ENCODE measurements at places on chromosomes 16 and 17.

DNA sequence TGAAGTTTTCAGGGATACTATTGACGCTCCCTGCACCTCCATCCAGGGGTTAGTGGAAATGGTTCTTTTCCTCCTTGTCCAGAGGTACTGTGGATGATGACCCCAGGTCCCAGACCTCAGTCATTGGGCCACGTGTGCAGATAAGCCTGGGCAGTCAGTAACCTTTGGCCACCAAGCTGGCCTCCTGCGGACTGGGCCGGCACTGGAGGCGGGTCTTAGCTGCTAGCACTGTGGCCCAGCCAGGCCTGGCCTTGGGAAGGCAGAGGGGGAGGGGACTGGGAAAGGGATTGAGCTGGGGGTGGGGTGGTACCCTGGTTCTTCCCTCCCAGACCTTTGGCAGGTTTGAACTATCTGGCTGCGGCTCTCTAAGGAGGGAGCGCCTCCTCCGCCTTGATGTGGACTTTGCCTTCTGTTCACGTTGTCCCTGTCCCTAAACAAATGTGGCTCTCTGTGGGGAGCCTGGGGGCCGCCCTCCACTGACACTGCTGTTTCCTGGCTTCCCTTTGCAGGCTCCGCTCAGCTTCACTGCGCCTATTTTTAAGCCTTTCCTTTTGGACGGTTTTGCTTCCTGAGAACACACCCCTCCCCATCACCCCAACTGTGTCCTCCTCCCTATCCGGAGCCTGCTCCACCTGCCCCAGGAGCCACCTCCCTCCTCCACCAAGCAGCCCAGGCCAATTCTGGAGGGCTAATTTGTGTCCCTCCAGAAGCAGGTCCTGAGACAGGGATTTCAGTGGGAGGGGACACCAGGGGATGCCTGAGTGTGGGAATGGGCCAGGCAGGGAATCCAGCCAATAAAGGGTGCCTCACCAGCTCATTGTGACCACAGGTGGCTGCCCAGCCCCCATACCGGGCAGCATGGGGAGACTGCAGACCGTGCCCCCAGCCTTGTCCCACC lies 251.9 kb downstream of the SEC14L1 start:
- DNase-seq, result no peak

DNA sequence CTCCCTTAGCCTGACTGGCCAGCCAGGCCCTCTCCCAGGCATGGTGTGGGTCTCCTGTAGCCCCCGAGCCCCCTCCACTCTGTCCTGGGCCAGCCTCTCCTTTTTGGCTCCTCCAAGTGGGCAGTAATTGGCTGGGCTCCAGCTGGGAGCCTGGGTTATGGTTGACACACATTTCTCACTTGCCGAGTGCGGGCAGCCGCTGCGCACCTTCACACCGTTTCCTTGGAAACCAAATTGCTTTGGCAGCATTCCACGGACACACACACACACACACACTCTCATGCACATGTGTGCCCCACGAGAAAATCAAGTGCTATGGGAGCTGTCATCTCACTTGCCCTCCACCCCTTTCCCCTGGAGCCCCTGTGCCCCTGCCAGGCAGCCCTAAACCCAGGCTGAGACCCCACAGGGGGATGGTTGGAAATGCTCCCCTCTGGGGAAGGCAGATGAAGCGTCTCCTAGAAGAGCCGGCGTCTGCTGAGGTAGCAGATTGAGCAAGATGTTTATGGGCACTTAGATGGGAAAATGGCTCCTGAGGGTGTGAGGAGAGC lies 402.7 kb upstream of the TNRC6C start:
- DNase-seq, result no peak

- DNase-seq, result no peak
Measured at GRCh38 chr16:22418826-22419225, 44.4 kb upstream of the CDR2 start.

GRCh38 chr17:4425398-4425797 lies 8.3 kb upstream of the SPNS3 start:
- no peak for DNase-seq

GRCh38 chr16:5257462-5257861 lies 159.9 kb upstream of the EEF2KMT start:
- DNase-seq, result no peak

DNA sequence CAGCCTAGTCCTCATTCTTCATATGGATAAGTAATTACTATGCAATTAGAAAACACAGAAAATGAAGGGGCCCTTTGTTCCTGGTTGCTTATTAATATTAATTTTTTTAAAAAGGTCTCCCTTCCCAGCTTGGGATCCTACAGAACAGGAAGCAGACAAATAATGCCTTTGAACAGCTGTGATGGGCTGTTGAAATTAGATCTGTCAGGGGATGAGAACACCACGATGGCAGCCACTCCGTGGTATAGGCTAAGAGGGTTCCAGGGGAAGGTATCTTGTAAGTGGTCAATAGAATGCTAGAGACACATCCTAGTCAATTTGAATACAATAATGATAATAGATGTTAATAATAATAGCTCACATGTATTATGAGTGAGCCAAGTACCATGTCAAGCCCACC lies 83.1 kb downstream of the CCDC182 start:
- no peak for DNase-seq

GRCh38 chr17:45403906-45404490 lies 28.7 kb downstream of the ARHGAP27 start:
- no peak for DNase-seq

GRCh38 chr16:23734176-23734893 lies 20.5 kb upstream of the CHP2 start:
- DNase-seq, result no peak

DNA sequence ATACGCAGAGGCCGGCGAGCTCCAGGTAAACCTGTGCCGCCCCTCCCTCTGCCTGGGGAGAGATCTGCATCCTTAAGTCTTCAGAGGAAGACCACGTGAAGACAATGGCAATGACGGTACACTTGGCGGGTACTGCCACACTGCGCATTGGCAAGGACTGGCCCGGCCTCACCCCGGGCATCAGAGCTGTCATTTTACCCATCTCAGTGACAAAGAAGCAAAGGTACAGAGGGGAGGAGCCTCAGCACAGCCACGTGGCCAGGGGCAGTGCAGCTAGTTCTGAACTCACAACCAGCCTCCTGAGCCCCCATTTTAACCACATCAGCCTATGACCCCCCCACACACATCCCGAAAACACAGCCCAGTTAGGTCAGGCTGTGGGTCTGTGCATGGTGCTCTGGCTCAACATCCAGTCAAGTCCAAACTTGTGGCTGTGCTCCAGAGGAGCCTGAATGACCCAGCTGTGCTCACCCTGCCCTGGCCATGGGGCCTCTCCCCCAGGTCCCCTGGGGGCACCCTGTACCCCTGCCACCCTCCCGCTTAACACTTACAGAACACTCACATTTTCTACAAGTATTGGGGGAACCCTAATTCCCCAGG lies 80.6 kb downstream of the C16orf95 start:
- no peak for DNase-seq

- no peak for DNase-seq
Measured at GRCh38 chr16:24423312-24423711, 116.1 kb upstream of the RBBP6 start.

GRCh38 chr16:57132470-57132869 lies 40.1 kb downstream of the CPNE2 start:
- DNase-seq, result no peak

- DNase-seq, result no peak
Measured at GRCh38 chr17:77802811-77803220, 155.7 kb upstream of the TNRC6C start.

GRCh38 chr16:50403491-50403890 lies 34.7 kb upstream of the BRD7 start:
- no peak for DNase-seq

- DNase-seq, result no peak
Measured at GRCh38 chr17:57210224-57210553, 46.1 kb upstream of the MSI2 start.

DNA sequence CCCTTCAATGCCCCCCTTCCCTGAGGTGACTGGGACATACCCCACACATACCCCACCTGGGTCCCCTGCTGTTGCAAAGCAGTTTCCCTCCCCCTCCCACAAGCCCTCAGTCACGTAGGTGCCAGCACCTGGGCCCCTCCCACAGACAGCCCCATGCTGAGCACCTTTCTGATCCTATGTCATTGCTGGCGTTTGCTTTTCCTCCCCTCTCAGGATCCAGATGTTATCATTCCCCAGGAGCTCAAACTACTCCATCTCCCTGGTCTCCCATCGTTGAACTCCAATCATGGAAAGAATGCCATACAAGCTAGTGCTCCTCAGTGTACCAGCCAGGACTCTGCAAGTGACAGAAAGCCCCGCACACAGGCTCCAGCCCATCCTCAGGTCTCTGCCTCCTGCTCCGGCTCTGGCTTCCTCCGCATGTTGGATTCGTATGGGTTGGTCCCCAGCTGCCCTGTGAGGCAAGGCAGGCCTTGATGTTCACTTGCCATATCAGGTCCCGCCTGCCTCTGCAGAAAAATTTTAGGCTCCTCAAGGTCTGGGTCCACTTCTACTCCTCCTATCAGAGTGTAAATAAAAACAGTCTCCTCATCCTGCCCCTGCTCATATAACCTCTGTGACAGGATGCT lies 31.4 kb upstream of the MED9 start:
- no peak for DNase-seq

DNA sequence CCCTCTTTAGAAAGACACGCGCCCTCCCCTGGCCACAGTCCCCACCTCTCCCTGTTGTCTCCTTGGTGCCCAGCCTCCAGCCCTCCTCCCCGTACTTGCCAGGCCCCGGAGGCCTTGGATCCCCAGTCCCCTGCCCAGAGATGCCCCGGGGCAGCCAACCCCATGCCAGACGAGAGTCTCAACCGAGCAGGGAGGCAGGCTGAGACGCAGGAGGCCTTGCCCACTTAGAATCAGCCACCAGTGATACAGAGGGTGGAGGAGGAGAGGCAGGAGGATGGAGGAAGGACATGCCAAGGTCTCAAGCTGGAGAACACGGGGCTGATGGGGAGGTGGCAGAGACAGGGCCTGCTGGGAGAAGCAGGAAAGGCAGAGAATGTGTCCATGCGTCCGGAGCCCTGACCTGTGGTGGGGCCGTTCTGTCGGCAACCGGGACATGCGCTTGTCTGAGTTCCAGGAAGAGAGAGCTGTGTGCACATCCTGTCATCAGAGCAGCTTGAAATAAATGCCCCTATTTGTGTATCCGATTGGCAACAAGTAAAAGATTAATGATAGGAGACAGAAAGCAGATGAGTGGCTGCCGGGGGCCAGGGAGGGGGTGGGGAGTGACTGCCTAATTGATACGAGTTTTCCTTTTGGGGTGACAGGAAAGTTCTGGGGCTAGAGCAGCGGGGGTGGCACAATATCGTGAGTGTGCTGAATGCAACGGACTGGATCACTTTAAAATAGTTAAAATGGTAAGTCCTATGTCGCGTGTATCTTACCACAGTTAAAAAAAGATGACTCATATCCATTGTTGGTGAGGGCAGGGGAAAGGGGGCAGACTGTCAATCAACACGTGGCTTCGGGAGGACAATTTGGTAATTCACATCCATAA lies 44.7 kb upstream of the MEAK7 start:
- DNase-seq, result peak; percentile 23

DNA sequence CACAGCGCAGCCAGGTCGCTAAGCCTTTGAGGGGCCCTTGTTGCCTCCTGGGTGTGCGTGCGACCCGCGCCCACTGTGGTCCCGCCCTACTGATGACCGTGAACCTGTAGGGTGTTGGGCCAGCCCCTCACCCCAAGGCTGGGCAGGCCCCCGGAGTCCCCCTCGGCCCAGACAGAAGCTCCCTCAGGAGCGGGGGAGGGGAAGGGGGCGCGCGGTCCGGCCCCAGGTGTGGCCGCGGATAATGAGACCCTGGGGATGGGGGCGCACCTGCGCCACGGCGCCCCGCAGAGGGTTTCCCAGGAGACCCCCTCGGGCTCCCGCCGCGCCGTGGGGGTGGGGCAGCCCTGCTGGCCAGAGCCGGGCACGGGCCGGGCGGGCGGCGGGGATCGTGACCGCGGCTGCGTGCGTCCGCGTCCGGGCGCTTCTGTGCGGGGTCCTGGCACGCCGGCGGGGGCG lies 358 bp upstream of the ARHGDIG start:
- no peak for DNase-seq

GRCh38 chr16:54912720-54913119 lies 17.9 kb upstream of the IRX5 start:
- no peak for DNase-seq

DNA sequence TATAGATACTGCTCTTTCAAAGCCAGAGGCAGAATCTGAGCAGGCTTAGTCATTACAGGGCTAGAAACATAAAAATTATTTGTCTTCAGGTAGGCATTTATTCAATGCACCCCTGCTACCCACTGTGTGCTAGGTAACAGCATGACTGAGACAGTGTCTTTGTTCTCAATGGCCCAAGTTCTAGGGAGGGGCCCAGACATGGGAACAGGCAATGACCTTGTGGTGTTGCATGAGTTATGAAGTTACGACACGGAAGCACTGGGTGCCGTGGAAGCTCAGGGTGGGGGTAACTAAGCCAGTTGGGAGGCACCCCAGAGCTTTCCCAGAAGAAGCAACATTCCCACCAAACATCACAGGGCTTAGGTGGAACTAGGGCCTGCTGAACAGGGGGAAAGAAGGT lies 87.0 kb downstream of the CPPED1 start:
- no peak for DNase-seq

GRCh38 chr17:1018547-1018946 lies 21.6 kb downstream of the TIMM22 start:
- DNase-seq, result no peak

- DNase-seq, result no peak
Measured at GRCh38 chr17:48995974-48996721, 1.0 kb upstream of the IGF2BP1 start.

GRCh38 chr17:30160419-30161172 lies 44.0 kb downstream of the NSRP1 start:
- DNase-seq, result no peak

- no peak for DNase-seq
Measured at GRCh38 chr16:3904875-3905274, 24.4 kb upstream of the CREBBP start.

GRCh38 chr17:27525836-27526603 lies 69.8 kb downstream of the KSR1 start:
- no peak for DNase-seq

- no peak for DNase-seq
Measured at GRCh38 chr16:83027973-83028372, 401.2 kb downstream of the CDH13 start.

GRCh38 chr17:61289408-61290385 lies 109.9 kb upstream of the TBX2 start:
- no peak for DNase-seq

DNA sequence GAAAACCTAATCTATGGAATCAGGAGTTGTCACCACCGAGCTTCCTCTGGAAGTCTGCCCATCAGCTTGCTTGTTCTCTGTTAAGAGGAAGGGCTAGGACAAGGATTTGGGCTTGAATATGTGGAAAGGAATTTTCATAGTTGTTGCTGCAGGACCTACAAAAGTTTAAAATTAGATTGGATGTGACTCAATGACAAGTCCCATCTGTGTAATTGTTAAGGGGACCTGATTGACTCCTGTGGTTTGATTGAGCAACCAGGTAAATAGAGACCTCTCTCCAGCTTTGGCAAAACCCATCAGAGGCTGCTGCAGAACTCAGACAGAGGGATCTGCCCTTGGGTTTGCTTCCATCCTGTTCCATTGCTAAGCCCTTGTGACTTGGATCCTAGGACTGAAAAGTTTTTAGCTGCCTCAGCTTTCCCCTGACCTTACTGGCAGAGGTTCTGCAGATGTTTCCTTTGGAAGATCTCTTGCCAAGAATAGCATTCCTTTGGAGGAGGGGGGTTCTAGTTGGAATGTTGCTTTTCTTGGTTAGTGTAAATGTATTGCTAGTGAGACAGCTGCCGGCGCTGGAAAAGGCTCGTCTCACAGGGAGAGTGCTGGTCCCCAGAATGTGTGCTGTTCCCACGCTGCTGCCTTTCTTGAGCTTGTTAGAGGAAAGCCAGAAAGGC lies 50.0 kb downstream of the SF3B3 start:
- no peak for DNase-seq
